ENCODE measurements at places on chromosomes 6 and 20. TPM values are rescaled to one million over a fixed set of nuclear protein-coding genes. Genes with fewer than 3 reads are reported as not detected.

Gene TMC2
- total RNA-seq, result not detected

DNA sequence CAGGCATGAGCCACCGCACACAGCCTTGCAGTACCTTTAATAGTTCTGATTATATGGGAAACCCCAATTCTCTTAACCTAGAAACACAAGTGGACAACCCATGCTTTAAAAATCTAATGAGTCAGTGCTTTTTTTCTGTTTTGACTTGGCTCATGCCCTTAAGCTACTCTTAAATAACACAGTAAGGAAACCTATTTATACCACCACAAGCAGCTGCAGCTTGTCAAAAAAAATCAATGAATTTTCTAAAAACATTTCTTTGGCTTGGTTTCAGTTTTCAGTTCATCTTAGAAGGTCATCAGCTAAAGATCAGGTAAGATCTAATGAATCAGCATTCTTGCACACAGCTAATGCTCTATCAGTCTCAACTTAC, 124.1 kb upstream of the DST start:
- no peak for DNase-seq

DNA sequence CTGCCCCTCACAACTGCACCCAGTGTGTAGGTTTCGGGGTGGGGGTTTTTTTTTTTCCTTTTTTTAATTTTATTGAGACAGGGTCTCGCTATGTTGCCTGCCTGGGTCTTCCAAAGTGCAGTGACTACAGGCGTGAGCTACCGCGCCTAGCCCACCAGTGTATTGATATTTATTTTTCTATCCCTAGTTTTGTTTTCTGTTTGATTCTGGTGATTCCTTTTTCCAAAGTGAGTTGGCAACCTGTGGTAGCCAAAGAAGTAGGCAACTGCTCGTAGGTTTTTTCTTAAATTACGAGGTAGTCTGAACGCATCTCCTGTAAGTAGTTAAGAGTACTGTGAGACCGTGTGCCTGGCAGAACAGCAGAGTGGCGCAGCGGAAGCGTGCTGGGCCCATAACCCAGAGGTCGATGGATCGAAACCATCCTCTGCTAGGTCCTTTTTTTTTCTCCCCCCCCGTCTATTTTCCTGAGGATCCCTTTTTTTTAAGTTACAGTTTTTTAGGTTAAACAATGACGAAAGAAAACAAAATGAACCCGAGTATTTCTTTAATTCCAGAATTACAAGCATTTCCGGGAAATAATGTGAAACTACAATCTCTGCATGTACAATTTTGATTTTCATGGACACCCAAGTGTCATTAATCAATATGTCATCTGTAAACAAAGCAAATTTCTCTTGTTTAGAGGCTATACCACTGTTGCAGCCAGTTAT, 78.7 kb upstream of the BTN3A2 start:
- DNase-seq, result peak; percentile 80

DNA sequence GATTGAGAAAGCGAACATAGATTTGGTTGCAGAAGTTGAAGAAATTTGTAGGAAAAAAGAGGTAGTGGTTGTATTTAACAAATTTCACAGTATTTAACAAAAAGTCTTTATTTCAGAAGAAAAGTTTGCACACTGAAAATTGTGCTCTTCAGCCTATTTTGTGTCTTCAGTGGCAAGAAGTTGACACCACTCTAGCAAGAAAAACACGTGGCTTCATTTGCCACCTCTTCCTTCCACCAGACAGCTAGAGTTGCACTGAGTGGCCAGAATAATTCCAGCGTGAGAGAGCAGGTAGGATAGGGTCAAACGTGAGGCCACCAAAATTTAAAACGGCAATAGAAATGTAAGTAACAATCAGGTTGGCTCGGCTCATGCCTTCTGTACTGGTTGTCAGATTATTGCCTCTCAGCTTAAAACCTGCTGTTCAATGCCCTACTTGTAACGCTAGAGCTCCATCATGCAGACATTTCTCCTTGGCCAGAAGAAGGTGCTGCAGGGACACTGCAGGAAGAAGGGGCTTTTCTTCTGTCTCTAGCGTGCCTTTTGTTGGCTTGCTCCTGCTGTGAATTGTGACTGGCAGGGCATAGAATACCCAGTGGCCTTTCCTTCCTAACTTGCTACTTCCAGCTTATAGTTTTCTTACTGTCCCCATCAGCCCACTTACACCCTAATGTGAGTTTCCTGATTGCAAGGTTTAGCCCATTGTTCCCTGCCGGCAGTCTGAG, 12.1 kb downstream of the TRAPPC3L start:
- no peak for DNase-seq

DNA sequence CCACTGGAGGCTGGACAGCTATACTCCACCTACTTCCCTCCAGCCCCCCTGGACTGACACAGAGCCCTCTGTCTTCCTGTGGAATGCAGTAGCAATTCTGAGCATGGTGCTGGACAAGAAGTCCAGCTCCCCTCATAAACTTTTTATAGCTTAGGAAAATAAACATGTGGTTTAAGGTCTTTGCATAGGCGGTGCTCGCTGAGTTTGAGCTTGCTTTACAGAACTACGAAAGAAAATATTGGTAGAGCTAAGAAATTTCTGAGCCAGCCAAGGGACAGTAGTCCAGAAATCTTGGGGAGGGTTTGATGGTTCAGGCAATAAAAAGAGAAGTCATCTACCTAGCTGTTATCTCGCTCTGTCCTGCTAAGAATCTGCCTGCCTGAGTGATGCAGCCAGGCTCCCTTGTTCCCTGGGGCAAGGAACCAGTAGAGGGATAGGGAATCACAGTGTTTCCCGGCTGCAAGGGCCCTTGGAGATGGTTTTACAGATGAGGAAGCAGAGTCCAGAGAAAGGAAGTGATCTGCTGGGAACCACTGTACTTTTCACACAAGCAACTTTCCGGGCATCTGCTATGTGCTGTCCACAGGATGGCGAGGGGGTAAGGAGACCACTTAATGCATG, 343.4 kb downstream of the CDC5L start:
- no peak for DNase-seq
